ENCODE measurements at places on chromosomes 7 and 10. TPM values are rescaled to one million over a fixed set of nuclear protein-coding genes. Genes with fewer than 3 reads are reported as not detected.

GRCh38 chr10:130141460-130141859 lies 5.3 kb downstream of the GLRX3 start:
- no peak for DNase-seq

GRCh38 chr7:26919906-26920493 lies 55.6 kb upstream of the SKAP2 start:
- DNase-seq = no peak

OR6B1 gene
- not detected for total RNA-seq

GRCh38 chr10:23258516-23258915 lies 66.4 kb downstream of the PTF1A start:
- no peak for DNase-seq

DNA sequence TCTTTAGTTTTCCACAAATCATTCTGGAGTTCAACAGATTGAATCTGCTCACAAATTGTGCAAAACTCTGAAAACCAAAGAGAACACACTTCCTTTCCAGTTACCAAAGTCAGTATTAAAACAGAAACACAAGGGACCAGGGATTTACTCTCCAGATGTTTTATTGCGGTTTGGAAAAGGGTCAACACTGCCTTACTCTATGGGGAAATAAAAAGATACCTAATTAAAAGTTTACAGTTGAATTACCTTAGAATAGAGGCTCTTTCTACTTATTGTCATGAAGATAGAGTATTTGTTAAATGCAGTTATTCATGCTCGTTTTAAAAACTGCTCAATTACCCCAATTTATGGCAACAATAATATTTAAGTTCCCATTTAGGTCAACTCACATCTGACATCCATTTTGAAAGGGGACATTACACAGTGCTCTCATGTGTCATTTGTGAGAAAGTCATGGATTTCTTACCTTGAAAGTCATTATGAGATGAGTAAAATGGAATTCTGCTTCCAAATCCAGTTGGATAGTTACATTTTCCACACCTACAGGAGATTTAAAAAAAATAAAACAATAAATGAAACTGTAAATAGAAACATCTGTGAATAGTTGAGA lies 8.4 kb downstream of the LAMB1 start:
- no peak for DNase-seq

- DNase-seq = peak; percentile 18
Observed at GRCh38 chr10:42998481-42999384, 78.1 kb upstream of the RET start.

SAP25 gene
- total RNA-seq = 29.8 TPM

GRCh38 chr7:107857541-107857912 lies 33.5 kb upstream of the DLD start:
- no peak for DNase-seq

- DNase-seq = no peak
Observed at GRCh38 chr7:106344211-106344610, 59.4 kb upstream of the NAMPT start.

CDHR1 gene
- total RNA-seq = 0.29 TPM

CTTNBP2 gene
- not detected for total RNA-seq

OGDHL gene
- total RNA-seq = not detected

SMIM30 gene
- 24.6 TPM for total RNA-seq

HTR7 gene
- total RNA-seq = not detected

ACSM6 gene
- total RNA-seq = not detected

- no peak for DNase-seq
Observed at GRCh38 chr10:61810263-61810662, 91.2 kb upstream of the ARID5B start.

- DNase-seq = no peak
Observed at GRCh38 chr7:151539088-151539671, 19.5 kb upstream of the RHEB start.

DNA sequence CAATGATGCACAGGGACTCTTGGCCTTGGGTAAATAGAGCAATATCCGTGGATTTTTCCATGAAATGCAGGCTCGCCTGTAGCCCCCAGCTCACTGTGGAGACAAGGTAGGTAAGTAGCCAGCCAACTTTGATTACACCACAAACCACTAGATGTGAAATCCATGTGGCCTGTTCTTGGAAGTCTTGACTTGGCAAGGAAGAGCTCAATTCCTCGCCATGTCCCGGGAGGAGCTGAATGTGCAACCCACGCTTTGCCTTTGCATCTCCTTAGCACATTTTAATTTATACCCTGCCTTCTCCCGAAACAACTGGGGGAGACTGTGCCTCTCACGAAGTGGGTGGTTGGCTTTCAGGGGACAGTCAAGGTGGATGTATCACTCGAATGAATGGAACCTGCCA lies 347.7 kb upstream of the MKI67 start:
- DNase-seq = no peak

DNA sequence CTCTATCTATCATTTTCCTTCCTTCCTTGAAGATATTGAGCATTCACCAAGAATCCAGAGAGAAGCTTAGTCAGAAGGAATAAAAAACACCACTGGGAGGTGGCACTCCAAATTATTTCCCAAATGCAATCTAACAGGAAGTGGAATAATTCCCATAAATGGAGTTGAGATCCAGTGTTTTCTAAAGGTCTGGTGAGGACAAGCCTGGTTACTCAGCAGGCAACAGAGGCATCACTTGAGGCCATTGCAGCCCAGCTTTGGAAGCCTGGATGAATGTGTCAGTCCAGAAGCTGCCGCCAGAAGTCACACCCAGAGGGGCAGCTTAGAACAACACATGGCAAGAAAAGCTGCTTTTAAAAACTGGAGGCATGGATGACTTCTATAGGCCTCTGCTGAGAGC lies 288.9 kb upstream of the KLF6 start:
- no peak for DNase-seq

MOGAT3 gene
- not detected for total RNA-seq

GRCh38 chr10:49096890-49097445 lies 18.4 kb downstream of the VSTM4 start:
- DNase-seq = no peak

GRCh38 chr10:97705006-97705670 lies 8.4 kb upstream of the MARVELD1 start:
- DNase-seq = no peak

PAX2 gene
- total RNA-seq = not detected

- DNase-seq = no peak
Observed at GRCh38 chr10:11891776-11892486, 68.8 kb downstream of the PROSER2 start.

- DNase-seq = no peak
Observed at GRCh38 chr7:88259656-88260380, 40.0 kb upstream of the SRI start.

- no peak for DNase-seq
Observed at GRCh38 chr10:101552442-101552841, 35.6 kb downstream of the POLL start.

- DNase-seq = no peak
Observed at GRCh38 chr10:117365612-117366011, 9.6 kb downstream of the PDZD8 start.

ZNF107 gene
- total RNA-seq = 20.2 TPM

GRCh38 chr7:2243458-2243857 lies 1.4 kb downstream of the NUDT1 start:
- DNase-seq = no peak

- no peak for DNase-seq
Observed at GRCh38 chr7:29883462-29884398, 77.4 kb downstream of the WIPF3 start.

DNA sequence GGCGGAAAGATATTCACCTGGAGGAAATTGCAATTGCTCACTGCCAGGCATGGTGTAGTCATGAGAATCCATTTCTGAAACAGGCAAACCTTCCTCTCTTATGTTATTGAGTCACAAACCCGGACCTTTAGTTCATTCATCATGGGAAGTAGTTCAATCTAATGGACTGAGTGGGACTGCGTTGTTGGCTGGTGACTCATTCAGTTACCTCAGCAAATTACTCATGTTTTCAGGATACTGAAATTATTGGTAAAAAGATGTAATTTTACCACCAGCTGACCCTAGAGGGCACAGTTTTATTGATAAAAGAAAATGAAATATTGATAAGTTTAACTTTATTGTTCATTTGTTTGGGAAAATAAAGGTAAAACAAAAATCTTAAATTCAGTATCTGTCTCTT lies 1194.4 kb upstream of the SORCS1 start:
- no peak for DNase-seq

DNA sequence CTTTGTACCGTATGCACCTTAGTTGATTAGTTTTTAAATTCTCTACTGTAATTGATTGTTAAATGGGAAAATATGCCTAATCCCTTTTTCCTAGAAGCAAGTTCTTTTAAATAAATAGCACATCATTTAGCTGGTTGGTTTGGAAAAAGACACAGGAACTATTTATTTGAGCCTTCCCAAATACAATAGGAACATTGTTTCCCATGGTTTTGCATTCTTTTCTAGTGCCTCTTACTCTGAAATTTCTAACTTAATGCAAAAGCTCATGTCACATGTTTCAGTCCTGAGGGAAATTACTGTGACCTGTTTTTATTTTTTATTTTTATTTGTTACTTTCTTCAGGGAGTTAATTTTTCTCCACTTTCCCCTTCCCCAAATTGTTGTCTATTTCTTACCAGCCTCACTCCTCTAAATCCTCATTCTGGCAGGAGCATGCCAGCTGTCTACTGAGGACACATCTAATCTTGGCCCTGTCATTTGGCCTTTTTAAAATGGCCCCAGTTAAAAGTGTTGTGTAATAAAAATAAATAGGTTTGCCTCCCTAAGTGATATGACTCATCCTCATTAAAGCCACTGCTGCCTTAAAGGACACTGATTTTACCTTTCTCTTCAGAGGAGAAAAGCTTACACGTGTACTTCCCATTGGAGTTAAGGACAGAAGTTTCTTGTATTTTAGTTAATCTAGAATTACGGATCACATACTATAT lies 94.5 kb downstream of the PPP1R3A start:
- DNase-seq = no peak

SPDYE5 gene
- total RNA-seq = not detected

NPFFR1 gene
- not detected for total RNA-seq

DNA sequence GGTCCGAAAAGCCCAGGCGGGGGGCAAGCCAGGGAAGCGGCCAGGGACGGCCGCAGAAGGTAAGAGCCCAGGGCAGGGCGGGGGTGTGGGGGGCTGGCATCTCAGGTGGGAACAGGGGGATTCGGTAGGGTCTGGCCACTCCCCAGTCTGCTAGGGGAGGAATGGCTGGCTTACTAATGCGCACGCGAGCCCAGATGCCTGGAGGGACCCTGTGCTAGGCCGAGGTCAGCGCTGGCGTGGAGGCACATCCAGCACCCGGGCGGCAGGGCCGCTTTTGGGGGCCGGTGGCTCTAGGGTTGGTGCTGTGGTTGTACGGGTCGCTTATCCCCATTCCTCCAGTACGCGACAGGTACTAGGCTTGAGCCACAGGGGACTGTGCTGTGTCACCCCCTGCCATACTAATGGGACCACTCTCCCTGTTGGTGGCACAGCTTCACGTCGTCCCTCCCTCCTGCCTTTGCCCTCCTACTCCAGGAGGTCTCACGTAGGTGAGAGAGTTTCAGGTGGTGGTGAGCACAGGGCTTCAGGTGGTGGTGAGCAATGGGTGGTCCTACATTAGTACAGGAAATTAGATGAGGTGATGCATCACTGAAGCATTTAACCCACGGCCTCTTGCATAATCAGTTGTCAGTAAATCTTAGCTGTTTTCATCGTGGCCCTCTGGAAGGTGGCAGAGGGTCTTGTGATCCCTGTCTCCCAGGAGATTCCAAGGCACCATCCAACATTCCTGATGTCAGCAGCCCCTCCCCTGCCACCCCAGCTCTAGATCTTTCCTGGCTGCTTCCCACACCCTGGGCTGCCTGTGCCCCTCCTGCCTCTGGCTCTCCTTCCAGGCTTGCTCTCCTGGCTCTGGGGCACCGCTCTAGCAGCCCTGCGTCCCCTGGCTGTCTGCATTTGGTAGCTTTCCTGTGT lies 971 bp downstream of the AEBP1 start:
- DNase-seq = no peak

LRRC17 gene
- not detected for total RNA-seq

GRCh38 chr10:6171881-6172695 lies 30.6 kb upstream of the PFKFB3 start:
- DNase-seq = no peak

SMKR1 gene
- total RNA-seq = 1.6 TPM

GRCh38 chr7:141410353-141411000 lies 140.7 kb upstream of the AGK start:
- DNase-seq = no peak

AKR1C3 gene
- total RNA-seq = 4.4 TPM

- no peak for DNase-seq
Observed at GRCh38 chr7:467393-467828, 52.2 kb downstream of the PDGFA start.

MYL7 gene
- total RNA-seq = not detected

DNA sequence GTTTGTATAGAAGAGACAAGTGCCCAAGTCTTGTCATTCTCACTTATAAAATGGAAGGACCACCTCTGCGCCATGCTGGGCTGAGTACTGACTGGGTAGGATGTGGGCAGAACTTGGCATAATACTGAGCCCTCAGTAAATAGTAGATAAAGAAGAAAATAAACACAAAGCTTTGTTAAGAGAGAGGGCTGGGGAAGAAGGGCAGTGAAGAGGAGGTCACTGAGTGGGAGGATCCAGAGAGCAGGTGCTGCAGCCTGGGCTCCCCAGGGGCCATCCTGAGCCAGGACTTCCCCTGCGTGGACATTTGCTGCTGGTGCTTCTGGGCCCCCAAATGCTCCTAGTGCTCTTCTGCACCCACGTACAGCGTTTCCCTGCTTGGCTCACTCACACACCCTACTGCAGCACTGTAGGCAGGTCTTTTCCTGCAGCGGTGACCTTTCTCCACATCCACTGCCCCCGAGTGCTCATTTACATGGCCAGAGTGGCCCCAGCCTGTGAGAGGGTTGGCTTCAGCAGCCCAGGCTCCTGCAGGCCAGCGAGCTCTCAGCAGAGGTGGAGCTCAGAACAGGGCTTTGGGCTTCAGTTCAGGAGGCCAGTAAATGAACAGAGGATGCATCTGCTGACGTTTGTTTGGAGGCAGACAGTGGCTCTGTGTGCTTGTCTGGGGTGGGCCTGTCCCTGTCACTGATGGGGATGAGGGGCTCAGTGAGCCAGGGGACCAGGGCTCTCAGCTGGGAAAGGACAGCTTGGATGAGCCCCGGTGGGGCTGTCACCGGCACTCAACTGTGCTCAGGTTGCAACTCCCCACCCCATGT lies 164.6 kb downstream of the ADARB2 start:
- DNase-seq = no peak

CUEDC2 gene
- total RNA-seq = 77.6 TPM

DNA sequence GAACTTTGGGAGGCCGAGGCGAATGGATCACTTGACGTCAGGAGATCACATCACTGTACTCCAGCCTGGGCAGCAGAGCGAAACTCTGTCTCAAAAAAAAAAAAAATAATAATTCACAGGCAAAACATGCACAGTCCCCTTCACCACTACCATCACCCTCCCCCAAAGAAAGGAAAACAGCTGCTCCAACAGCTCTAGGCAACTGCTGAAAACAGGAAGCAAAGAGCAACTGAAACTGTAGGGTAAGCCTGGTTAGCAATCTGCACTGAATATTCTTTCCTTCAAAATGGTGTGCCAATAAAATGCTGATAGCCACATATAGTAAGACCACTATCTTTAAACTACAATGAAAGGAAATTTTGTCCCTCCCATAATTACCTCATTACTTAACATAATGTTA lies 11.8 kb downstream of the NT5C2 start:
- DNase-seq = no peak

DNA sequence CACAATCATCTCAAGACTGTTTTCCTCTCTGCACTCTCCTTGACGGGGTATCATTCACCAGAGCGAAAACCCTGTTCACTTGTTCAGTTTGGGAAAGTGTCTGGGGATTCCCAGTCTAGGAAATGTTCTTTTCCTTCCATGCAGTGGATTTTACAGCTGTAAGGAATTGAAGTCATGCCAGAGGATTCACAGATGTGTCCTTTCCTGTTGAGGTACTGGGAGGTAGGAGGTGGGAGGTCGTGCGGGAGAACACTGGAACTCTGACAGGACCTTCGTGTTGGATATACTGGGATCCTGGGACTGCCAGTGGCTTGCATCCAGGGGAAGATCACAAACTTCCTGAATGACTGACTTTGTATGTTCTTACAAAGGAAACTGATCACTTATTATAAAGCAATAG lies 185.5 kb downstream of the BMPER start:
- DNase-seq = no peak

Measured in activated CD8-positive, alpha-beta T cell treated with anti-CD3 and anti-CD28 coated beads, Interleukin-2, amount 10 ng/mL, durations not matched to agents 7 days and 5 days (primary cell).